ENCODE measurements at places on chromosomes 5 and 9.

DNA sequence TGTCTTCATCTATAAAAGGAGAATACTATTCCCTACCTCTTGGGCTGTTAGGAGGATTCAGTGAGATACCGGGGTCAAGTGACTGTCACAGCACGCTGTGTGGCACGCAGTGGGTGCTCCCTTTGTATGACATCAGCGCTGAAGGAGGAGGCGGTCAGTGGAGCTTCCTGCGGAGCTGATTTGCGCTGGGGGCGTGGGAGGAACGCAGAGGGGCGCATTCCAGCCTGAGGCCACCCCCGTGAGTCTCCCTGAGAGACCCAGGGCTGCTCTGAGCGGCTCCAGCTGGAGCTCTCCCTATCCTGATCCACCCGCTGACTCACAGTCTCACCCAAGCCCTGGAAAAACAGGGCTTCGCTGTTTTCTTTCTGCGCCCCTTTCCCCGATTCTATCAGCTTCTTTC, 24.3 kb upstream of the NEURL1B start:
- DNase-seq, result no peak

GRCh38 chr9:35203528-35203927, 41.7 kb downstream of the UNC13B start:
- no peak for DNase-seq

GRCh38 chr5:1032551-1033027, 24.0 kb downstream of the NKD2 start:
- DNase-seq, result no peak

GRCh38 chr9:82560457-82560904, 502.5 kb downstream of the RASEF start:
- no peak for DNase-seq

DNA sequence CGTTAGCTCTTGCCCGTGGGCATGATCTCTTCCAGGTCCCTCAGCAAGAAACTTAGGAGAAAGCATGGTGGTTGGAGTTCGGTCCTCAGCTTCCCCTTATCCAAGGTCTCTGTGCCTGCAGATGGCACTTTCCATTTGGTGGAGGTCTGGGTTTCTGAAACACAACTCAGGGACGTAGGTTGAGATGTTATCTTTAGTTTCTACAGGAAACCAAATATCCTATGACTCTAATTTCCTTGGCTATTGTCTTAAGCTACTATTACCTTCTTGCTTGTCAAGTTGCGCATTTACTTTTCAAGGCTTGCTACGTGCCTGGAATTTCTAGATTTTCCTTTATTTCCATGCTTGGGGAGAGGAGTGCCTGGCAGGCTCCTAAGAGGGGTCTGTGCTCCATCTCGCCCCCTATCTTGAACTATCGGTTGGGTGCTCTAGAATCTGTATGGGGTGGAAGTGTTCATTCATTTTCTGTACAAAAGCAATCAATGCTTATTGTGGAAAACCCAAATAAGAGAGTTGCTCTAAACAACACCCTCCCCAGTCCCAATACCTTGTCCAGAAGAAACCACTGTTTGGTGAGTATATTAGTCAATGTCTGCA, 32.9 kb upstream of the KCNIP1 start:
- no peak for DNase-seq

DNA sequence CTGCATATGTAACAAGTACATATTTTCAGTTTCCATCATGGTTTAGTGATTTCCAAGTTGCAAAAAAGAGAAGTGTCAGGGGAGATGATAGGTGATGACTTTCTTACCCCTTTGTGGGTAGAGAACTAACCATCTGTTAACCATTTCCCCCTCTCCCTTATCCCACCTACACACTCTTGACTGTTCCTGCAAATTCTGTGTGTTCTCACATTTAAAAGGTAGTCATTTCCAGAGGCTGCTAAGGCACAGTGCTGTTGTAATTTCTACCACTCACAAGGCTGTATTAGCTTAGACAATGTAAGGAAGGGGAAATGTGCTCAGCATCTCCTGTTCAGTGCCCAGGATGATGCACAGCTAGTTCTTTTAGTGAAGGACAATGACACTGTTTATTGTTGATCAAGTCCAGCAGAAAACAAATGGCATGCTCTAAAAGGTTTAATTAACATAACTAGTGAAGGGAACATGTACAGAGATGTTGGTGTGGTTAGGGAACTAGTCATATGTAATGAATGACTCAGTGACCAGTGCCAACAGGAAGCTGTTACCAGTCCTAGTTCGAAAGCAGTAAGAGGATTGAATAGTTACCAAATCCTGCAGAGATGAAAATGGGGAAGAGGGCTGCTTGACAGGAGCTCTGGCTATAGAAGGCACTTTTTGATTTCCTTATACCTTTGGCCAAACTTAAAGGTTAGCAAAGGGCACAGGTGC, 165.1 kb downstream of the PLK2 start:
- DNase-seq, result no peak

DNA sequence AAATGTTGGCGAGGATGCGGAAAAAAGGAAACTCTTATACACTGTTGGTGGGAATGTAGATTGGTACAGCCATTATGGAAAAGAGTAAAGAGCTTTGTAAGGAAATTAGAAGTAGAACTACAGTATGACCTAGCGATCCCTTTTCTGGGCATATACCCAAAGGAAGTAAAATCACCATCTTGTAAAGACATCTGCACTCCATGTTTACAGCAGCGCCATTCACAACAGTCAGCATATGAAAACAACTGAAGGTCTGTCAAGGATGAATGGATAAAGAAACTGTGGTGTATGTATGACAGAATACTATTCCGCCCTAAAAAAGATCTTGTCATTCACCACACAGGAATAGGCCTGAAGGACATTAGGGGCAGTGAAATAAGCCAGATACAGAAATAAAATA, 27.7 kb upstream of the SLC25A51 start:
- no peak for DNase-seq

DNA sequence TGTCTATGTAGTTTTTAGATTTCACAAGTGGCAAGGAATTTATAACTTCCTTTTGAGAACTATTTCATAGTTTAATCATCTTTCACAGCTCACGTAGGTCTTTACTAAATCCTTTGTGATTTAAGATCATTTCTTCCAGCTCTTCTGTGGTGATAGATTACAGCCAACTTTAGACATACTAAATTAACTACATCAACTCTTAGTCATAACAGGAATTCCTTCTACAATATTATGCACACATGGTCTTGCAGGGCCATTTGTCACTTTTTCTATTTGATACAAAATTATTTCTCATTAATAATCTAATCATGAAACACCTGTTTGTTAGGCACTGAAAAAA, 208.4 kb downstream of the PDE4D start:
- DNase-seq, result no peak

DNA sequence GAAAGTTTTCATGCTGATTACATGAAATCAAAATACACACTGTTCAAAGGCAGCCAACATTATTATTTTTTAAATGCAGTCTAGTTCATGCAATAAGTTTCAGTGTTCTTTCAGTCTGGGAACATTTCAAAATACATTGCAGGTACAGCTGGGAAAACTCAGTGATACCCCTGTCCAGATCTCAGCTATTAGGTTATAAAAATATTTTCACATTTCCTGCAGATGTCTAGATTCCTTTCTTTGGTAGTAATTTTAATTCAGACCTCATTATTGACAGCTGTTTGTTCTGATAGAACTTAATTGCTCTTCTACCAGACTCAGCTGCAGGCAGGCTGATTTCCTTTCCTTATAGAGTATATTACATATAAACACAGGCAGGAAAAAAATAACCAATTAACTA, 556.8 kb upstream of the DMAC1 start:
- no peak for DNase-seq

GRCh38 chr9:135413086-135413375, 66.6 kb upstream of the PPP1R26 start:
- peak; percentile 42 for DNase-seq

- DNase-seq, result no peak
Measured at GRCh38 chr5:79505138-79505537, 8.8 kb downstream of the HOMER1 start.

GRCh38 chr5:44441460-44441859, 52.2 kb upstream of the FGF10 start:
- DNase-seq, result no peak

GRCh38 chr5:82419559-82420332, 141.6 kb upstream of the RPS23 start:
- DNase-seq, result no peak

Measured in ecto neural progenitor cell (in vitro differentiated cells).